ENCODE measurements at places on chromosomes 11 and 22.

DNA sequence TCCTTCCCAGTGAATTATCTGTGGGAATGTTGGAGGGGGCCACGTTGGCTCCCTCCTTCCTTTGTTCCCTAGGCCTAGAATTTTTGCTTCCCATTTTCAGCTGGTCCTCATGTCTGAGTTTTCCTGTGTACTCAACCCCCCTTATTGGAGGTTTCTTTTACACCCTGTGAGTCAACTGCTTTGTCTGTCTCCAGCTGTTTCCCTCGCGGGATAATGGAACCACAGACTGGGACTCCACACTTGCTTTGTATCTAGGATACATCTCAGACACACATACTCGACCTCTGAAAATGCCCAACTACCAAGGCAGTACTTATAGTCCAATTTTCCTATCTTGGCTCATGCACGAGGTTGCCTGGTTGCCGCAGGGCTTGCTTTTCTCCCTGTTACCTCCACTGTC lies 352.7 kb upstream of the MPPED2 start:
- no peak for DNase-seq

- no peak for DNase-seq
Observed at GRCh38 chr11:120228794-120229384, 11.1 kb upstream of the POU2F3 start.

DNA sequence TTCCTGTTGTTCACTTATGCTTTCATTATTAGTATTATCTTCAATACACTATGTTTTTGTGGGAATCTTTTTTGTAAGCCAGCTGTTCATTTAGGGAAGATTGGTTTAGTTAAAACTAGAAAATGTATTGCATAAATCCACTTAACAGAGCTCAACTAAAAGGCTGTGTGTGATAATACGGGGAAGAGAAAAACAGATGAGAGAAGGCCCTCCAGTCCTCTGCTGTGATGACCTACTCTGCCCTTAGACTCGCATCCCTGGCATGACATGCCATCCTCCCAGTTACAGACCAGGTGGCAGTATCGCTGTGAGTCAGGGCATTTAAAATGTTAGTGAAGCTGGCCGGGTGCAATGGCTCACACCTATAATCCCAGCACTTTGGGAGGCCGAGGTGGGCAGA lies 173.4 kb upstream of the TTC12 start:
- DNase-seq = no peak

GRCh38 chr11:116641561-116642045 lies 131.2 kb downstream of the BUD13 start:
- no peak for DNase-seq

- DNase-seq = no peak
Observed at GRCh38 chr22:36689583-36689982, 14.0 kb downstream of the CACNG2 start.

DNA sequence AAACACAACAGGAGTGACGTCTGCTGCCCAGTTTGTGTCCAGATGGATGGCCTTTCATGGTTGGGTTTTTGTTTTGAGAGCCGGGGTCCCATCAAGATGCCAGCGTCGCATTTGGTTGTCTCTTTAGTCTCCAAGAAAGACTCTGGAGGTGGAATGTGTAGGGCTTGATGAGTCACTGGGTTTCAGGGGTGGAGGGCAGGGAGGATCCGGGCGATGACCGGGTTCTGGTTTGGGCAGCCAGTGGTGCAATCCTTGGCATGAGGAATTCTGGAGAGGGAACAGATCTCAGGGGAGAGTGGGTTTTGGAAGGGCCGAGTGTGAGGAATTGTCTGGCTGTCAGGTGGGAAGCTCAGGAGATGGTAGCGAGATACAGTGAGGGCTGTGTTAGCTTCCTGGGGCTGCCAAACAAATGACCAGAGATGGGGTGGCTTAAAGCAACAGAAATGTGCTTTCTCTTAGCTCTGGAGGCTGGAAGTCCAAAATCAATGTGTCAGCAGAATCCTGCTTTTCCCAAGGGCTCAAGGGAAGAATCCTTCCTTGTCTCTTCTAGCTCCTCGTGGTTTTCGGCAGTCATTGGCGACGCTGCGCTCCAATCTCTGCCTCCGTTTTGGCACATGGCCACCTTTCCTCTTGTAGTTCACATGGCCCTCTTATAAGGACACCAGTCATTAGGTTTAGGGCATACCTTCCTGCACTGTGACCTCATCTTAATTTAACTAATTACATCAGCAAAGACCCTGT lies 26.4 kb upstream of the PPFIA1 start:
- DNase-seq = no peak

GRCh38 chr11:86141727-86142126 lies 72.8 kb upstream of the PICALM start:
- DNase-seq = no peak

DNA sequence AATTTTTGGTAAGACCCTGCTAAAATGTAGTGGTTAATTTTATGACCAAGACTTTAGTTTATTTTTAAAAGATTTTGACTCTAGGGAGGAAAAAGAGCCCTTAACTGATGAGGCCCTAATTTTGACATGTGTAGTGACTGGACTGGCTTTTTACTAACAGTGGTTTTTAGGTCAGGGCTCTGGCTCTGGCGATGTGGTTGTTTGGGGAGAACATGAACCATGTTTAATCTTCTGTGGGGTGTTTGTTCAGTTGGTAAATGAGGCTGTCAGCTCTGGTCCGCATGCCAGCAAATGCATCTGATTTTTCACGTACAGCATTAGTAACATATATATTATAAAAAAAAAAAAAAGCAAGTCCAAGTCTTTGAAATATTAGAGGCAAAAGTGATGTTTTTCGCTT lies 104.3 kb downstream of the EXT2 start:
- DNase-seq = no peak

DNA sequence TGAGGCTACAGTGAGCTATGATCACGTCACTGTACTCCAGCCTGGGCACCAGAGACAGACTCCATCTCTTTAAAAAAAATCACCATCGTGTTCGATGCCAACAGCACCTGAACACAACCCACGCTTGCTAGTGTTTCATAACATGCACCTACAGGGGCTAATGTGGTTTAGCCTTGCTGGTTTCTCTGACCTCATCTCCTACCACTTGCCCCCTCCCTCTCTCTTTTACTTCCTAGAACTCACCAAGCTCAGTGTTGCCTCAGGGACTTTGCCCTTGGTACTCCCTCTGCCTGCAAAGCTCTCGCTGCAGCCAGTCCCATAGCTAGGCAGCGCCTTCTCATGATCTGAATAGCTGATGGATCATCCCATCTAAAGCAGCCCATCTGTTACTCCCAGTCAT lies 99.8 kb downstream of the FBXO7 start:
- no peak for DNase-seq

DNA sequence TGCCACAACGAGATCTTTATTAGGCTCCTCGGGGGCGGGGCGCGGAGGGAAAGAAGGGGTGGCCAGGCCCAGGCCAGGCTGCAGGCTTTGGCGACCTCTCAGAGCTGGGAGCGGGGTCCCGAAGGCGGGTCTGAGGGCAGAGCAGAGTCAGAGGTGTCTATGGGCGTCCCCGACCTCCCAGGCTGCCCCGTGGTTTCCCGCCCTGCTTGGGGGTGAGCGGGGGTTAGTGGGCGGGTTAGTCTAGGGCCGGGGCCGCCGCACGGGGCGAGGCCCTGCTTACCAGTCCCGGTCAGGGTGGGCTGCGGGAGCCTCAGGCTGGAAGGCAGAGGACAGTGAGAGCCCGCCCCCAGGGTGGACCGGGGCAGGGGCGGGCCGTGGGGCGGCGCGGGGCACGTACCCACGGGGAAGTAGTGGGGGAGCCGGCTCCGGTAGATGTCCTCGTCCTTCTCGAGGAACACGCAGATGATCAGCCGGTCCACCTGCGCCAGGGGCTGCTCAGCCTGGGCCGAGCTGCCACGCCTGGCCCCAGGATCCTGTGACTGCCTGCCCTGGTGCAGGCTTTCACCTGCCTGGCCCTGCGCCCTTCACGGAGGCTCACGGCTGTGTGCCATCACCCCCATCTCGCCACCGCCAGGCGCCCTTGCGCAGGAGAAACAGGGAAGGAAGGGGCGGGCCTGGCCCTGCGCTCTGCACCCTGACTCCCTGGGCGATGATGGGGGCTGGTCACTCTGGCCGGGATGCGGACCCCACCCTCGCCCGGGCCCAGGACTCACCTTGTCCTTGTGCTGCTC lies 12.5 kb downstream of the OTUB1 start:
- DNase-seq = no peak

DNA sequence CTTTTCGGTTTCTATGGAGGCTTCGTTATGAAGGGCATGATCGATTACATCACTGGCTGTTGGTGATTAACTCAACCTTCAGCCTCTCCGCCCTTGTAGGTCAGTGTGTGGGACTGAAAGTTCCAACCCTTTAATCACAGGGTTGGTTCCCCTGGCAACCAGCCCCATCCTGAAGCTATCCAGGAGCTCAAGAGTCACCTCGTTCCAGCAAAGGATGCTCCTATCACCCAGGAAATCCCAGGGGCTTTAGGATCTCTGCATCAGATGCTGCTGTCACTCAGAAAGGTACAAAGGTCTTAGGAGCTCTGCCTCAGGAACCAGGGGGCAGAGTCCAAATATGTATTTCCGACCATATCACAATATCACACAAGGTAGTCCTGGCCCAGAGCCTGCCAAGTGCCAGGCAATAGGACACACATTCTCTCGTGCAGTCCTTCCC lies 123.5 kb upstream of the PARVA start:
- DNase-seq = no peak

DNA sequence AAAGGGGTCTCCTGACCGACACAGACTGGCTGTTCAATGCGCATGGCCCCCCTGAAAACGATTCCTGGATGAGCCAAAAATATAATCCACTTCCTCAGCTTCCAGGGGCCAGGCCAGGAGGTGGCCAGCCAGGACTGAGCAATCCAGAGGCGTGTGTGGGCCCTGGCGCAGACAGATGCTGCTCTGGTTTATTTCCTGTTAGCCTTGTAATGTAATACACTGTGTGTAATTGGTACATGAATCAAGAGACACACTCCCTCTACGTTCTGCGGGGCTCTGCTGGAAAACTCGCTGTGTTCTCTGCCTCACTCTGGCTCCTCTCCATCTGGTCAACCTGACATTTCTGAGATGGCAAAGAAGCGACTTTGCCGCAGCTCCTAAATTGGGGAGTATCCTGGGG lies 26.3 kb upstream of the ISX start:
- DNase-seq = no peak

DNA sequence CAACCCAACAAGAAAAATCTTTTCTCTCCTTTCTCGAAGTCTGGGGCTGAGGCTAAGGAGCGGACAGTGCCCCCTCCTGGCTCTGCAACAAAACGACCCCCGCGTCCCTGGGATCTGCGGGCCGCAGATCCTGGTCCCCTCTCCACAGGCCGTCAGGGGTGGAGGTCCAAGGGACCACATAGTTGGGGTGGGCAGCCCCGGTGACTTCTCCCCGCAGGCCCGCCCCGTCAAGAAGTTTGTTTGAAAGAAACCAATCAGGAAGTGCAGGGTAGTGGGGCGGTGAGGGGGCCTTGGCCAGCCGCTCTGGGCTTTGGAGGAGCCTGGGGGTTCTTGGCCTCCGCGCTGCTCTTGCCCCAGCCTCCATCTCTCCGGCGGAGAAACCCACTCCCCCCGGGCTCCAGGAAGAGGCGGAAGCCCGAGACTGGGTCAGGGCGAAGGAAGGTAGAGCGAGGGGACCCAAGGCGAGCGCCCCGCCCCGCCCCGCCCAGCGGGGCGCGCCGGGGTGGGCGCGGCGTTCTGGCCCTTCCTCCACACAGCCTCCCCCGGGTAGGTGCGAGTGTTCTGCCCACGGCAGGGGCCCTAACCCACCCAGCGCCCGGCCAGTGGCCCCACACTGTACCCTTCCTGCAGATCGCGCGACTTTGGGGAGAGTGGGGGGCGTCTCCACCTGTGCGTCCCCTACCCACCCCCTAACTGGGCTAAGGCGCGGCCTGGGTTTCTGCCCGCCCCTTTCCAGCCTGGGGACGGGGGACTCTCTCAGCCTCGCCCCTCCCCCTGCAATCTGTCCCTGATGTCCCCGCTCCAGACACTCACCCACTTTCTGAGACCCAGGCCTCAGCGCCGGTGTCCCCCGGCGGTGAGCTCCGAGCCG lies 1.3 kb downstream of the TP53I11 start:
- DNase-seq = no peak

DNA sequence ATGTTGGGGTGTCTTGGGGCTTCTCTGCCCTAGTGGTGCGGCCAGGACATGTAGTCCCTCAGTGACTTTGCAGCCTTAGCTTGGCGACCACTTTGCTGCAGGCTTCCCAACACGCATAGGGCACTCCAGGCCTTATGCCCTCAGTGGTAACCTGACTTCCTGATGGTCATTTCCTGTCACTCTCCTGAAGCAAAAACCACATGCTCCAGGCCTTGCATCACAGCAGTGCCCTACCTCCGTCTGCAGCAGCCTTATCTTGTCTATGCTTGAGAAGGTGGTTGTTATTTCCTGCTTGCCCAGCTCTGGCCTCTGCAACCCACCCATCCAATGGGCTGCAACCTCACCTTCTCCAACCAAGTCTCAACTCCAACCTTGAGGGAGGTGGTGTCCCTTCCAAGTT lies 33.4 kb upstream of the PISD start:
- no peak for DNase-seq

DNA sequence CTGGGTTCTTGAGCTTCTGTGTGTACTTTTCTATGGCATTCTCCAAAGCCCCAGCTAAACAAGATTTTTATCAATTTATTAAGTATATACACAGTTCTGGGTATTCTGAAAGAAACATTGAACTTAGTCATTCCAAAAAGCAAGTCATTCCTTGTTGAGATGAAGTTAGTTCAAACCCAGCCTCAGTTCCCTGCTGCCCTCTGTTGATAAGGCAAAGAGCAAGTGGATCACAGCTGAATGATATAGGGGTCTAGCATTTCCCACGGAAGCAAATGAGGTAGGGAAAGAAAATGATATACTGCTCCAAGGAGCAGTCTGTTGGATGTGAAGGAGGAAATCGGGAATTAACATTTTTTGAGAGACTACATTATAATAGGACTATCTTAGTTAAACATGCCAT lies 841.8 kb upstream of the TENM4 start:
- DNase-seq = no peak

DNA sequence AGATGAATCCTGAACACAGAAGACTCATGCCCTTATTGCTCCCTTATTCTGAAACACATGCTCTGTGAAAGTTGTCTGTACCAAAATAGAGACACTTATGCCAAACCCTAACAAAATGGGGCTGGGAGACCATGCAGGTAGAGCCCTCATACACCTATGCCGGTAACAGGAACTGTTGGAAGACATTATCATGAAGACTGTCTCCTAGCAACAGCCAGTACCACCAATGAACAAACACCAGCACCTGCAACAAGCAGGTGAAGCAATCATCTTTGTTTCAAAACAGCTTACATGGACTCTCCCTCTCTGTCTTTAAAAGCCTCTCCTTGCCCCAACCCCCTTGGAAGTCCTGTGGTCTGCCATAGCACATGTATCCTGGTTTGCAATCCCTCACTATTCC lies 17.2 kb downstream of the SLC5A4 start:
- no peak for DNase-seq

DNA sequence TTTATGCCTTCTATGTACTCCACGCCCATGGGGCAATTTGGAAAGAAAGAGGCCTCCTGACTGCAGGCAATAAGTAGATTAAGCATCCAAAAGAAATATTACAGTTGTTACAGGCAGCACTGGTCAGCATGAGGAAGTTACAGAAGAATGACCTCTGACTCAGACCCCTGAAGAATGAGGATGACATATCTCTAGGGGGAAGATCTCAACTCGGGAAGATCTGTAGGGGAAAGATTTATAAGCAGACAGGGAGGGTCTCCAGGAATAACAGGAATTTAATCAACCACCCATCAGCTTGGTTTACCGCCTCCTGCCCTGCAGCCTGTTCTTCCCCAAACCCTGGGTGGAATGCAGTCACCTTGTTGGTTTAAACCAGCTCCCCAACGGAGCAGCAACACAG lies 58.0 kb downstream of the RCN1 start:
- no peak for DNase-seq

- no peak for DNase-seq
Observed at GRCh38 chr11:104105155-104105554, 58.8 kb downstream of the PDGFD start.
